Heart right ventricle (tissue), 16 donors: ENCODE measurements at places on chromosomes 5 and 9. TPM values are rescaled to one million over a fixed set of nuclear protein-coding genes. Genes with fewer than 3 reads are reported as not detected.

The ADAMTSL1 gene
- total RNA-seq: 0.91 TPM

The MPDZ gene
- total RNA-seq: 92.8 TPM

The PCDHA3 gene
- 0.10 TPM for total RNA-seq

The SNCAIP gene
- total RNA-seq: 1.6 TPM

The SLC4A9 gene
- total RNA-seq: not detected

The TMC1 gene
- not detected for total RNA-seq

The FCN2 gene
- not detected for total RNA-seq

The PDE6A gene
- 0.07 TPM for total RNA-seq
